ENCODE measurements at places on chromosomes 7 and 10. TPM values are rescaled to one million over a fixed set of nuclear protein-coding genes. Genes with fewer than 3 reads are reported as not detected.
A peak's percentile ranks its signal among the peaks of the same experiment; 100 is the strongest.

- H3K4me3 ChIP-seq: no peak overlapping the region
- peaks cover 29% of the 10 kb centered on the region for H3K27me3 ChIP-seq
- no peak overlapping the region for H3K27ac ChIP-seq
- no peaks in the 10 kb centered on the region for H3K36me3 ChIP-seq
- no peaks in the 10 kb centered on the region for H3K4me1 ChIP-seq
- DNase-seq: peak; percentile 17
Observed at GRCh38 chr10:132096223-132096622, 30.5 kb downstream of the JAKMIP3 start.

ELFN1 gene
- total RNA-seq: 0.05 TPM

DNA sequence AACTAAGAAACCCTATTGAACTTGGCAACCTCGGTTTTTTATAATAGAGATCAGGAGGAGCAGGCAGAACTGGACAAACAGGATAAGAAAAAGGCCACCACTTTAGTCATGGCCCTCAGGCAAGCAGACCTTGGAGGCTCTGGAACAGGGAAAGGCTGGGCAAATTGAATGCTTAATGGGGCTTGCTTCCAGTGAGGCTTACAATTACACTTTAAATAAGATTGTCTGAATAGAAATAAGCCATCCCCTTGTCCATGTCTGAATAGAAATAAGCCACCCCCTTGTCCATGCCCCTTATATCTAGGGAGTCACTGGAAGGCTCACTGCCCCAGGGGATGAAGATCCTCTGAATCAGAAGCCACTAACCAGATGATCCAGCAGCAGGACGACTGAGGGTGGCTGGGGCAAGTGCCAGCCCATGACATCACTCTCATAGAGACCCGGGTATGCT lies 40.6 kb downstream of the AKR1B15 start:
- no peak overlapping the region for H3K27ac ChIP-seq
- peaks cover 8% of the 10 kb centered on the region for H3K27me3 ChIP-seq
- DNase-seq: no peak
- no peak overlapping the region for H3K4me3 ChIP-seq

GRCh38 chr10:97858001-97858439 lies 8.4 kb downstream of the GOLGA7B start:
- H3K27ac ChIP-seq: no peak overlapping the region
- no peaks in the 10 kb centered on the region for H3K36me3 ChIP-seq
- no peaks in the 10 kb centered on the region for H3K27me3 ChIP-seq
- no peak overlapping the region for H3K4me3 ChIP-seq
- DNase-seq: peak; percentile 37

DNA sequence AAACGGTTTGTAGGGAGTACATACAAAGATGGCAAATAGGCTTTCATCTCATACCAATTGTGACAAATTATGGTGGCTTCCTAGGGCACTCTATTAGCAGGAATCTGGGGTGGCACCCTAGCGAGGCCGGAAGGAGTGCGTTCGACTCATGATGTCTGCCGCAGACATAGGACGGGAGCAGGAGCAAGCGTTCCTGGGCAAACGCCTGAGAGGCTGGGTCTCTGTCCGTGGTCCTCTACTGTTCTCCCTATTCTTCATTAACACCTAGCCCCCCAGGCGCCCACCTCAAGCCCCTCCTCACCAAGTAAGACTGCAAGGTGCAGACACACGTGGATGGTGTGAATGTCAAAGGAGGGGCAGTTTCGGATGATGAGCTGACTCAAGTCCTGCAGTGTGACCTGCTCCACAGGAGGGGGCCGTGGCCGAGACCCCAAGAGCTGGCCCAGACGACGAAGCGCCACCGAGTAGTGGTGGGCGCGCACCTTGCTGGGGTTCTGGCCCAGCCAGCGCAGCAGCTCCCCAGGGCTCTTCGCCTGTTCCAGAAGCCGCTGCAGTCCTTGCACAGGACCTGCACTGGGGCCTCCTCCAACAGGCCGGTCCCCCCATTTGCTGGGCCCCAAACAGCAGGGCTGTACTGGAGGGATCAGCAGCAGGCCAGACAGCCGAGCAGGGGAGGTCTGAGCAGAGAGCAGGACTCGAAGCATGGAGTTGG lies 1.3 kb downstream of the FASTK start:
- H3K36me3 ChIP-seq: peaks cover 21% of the 10 kb centered on the region
- DNase-seq: no peak
- peak overlapping the region; percentile 53 for H3K27ac ChIP-seq
- H3K4me3 ChIP-seq: peak overlapping the region; percentile 92

CALCR gene
- not detected for total RNA-seq

Measured in activated CD4-positive, alpha-beta T cell treated with anti-CD3 and anti-CD28 coated beads for 36 hours (primary cell).